ENCODE measurements at places on chromosomes 12 and 14. TPM values are rescaled to one million over a fixed set of nuclear protein-coding genes. Genes with fewer than 3 reads are reported as not detected.

GRCh38 chr12:86914721-86915120 lies 658.5 kb upstream of the MGAT4C start:
- no peak for DNase-seq

GRCh38 chr12:97177481-97177880 lies 270.4 kb downstream of the NEDD1 start:
- no peak for DNase-seq

- DNase-seq = no peak
Observed at GRCh38 chr14:44897845-44898151, 63.9 kb downstream of the KLHL28 start.

The PPM1H gene
- total RNA-seq = 15.4 TPM
